ENCODE measurements at places on chromosomes 12 and 14. TPM values are rescaled to one million over a fixed set of nuclear protein-coding genes. Genes with fewer than 3 reads are reported as not detected.

Gene TAS2R9
- total RNA-seq = not detected

DNA sequence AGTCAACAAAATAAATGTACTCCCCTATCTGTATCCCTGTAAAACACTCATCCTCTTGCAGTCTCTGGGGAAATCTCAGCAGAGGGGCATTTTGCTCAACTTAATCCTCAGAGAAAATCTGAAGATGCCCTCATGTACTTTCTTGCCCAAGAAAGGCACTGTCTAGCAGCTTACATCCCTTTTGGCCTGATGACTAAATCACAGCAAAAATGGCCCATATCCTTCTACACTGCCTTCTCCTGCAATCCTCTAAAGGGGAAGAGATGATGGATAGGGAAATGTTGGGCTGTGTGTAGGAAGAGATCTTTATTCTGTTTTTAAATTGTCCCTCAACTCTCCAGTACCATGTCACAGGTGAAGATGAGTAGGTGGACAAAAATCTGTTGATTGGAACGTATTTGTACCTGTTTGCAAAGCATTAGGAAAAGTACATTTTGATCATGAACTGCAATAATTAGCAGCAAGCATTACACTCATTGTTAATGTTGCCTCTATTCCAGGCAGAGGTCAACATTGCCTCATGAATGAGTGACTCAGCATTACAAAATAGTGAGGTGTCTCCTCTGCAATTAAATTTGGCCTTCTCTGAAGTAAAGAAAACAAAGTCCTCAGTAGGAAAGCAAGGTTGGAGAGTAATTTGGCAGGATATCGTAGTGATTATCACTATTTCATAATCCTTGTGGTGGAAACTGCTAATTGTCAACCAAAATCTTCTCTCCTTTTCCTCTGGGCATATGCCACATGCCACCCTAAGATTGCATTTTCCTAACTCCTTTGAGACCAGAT lies 172.4 kb upstream of the CAND1 start:
- no peaks in the 10 kb centered on the region for H3K4me1 ChIP-seq
- peaks cover 5% of the 10 kb centered on the region for H3K27me3 ChIP-seq
- DNase-seq = no peak
- H3K4me3 ChIP-seq = no peak overlapping the region

- H3K4me1 ChIP-seq = no peaks in the 10 kb centered on the region
- H3K4me3 ChIP-seq = no peak overlapping the region
- no peaks in the 10 kb centered on the region for H3K36me3 ChIP-seq
- H3K27me3 ChIP-seq = no peaks in the 10 kb centered on the region
- no peak for DNase-seq
- H3K27ac ChIP-seq = no peak overlapping the region
Measured at GRCh38 chr14:98724734-98725133, 547.3 kb downstream of the BCL11B start.

Gene ADCY4
- 2.4 TPM for total RNA-seq

Gene SH2B3
- total RNA-seq = 21.3 TPM

Gene TCP11L2
- 10.3 TPM for total RNA-seq

Gene ZBTB42
- total RNA-seq = 1.3 TPM

DNA sequence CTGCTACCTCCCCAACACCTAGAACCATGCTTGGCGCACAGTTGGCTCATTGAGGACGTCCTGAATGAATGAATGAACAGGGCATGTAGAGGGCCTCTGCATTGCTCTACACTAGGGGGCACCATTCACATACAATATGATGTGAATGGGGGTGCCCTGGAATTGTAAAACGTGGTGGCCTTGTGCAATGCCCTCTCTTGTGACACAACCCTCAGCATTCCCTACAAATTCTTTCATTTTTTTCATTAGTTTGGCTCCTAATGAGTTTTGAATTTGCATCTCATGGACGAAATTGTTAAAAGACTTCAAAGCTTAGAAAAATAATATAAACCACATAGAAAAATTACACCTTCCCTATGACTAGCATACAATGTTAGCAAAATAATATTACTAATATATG lies 2.3 kb upstream of the DIO2 start:
- no peaks in the 10 kb centered on the region for H3K36me3 ChIP-seq
- H3K4me3 ChIP-seq = no peak overlapping the region
- H3K4me1 ChIP-seq = peaks cover 4% of the 10 kb centered on the region
- H3K27ac ChIP-seq = no peak overlapping the region
- peak; percentile 13 for DNase-seq
- peaks cover 2% of the 10 kb centered on the region for H3K27me3 ChIP-seq

DNA sequence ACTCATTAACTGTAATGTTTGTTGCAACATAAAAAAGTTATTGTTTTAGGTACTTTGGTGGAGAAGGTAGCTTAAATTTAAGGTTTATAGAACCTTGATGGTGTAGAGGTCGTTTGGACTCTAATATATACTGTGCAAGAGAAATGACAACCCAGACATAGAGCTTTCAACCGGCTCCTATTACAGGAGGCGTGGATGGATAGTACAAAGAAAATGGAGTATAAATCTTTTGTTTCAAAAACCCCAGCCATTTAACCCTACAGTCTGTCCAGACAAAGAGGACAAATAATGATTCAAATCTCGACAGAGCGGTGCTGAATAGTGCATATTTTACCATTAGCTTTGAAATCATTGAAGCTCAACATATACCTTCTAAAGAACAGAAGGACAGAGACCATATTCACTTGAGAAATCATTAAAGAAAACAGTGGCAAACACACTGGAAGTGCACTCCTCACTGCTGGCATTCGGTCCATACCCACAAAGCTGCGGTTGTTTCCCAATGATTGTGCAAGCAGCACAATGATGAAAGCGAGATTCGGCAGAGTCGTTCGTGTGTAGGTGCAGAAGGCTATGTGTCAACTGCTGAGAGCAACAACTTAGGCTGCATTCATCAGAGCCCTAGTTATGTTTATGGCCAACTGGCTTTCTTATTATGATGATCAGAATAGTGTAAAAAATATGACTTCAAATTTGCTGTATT lies 688.6 kb downstream of the NOVA1 start:
- no peaks in the 10 kb centered on the region for H3K36me3 ChIP-seq
- H3K4me1 ChIP-seq = no peaks in the 10 kb centered on the region
- H3K4me3 ChIP-seq = no peak overlapping the region
- no peak for DNase-seq
- H3K27me3 ChIP-seq = no peaks in the 10 kb centered on the region
- H3K27ac ChIP-seq = no peak overlapping the region

DNA sequence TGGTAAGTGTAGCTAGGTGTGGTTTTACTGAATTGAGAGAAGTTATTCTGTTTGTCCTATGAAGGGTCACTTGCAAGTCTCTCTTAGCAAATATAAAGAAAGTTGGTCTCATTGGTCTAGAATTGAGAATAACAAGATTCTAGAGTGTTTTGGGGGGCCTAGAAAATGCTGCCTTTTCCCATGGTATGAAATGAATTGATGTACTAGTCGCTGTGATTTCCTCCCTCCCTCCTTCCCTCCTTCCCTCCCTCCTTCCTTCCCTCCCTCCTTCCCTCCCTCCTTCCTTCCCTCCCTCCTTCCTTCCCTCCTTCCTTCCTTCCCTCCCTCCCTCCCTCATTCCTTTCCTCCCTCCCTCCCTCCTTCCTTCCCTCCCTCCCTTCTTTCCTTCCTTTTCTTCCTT lies 166.7 kb upstream of the RGS6 start:
- peaks cover 8% of the 10 kb centered on the region for H3K27me3 ChIP-seq
- no peaks in the 10 kb centered on the region for H3K36me3 ChIP-seq
- H3K27ac ChIP-seq = no peak overlapping the region
- no peak for DNase-seq
- no peaks in the 10 kb centered on the region for H3K4me1 ChIP-seq

GRCh38 chr12:73815072-73815645 lies 722.5 kb upstream of the ATXN7L3B start:
- no peak overlapping the region for H3K4me3 ChIP-seq
- no peaks in the 10 kb centered on the region for H3K4me1 ChIP-seq
- no peaks in the 10 kb centered on the region for H3K27me3 ChIP-seq
- H3K27ac ChIP-seq = no peak overlapping the region
- DNase-seq = no peak

DNA sequence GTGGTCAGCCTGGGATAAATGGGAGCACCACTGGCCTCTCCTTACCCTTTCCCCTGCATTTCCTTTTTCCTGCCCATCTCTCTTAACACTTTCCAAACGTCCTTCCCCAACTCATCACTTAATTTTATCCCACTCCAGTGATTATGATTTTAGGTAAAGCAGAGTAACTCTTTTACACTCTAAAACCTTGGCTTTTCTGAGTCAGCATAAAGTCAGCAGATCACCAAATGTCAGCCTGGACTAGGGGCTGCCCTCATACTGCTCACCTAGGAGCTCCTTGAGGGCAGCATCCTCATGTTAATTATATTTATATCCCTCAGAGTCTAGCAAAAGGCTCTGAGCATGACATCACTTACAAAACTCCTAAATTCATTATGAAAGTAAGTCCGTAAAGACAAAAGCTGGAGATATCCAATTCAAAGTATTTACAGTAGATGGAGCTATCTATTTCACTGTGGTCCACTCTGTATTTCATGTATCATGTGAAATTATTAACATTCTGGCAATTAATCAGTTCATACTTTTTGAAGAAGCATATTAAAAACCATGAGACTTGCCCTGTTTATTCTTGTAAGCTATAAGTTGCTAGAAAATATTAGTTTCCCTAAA lies 17.0 kb upstream of the DICER1 start:
- no peaks in the 10 kb centered on the region for H3K27me3 ChIP-seq
- H3K27ac ChIP-seq = no peak overlapping the region
- DNase-seq = no peak
- no peaks in the 10 kb centered on the region for H3K4me1 ChIP-seq

DNA sequence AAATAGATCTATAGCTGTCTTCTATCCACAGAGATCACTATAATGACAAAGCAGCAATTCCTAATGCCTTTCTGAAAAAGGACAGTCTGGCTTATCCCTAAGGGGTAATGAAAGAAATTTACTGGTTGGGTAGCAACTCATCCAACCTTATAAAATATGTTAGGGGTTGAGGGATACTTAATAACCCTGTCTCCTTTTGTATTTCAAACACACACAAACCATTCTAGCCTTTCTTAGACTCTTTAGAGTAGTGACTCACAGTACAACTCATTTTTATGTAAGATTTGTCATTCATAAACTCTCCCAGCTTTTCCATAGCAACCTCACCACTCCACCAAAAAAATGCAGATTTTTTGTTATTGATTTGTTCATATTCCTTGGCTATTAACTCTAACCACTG lies 167.9 kb downstream of the FSCB start:
- no peak for DNase-seq

Gene GLI1
- total RNA-seq = not detected

Gene ALDH1L2
- total RNA-seq = 12.2 TPM

GRCh38 chr12:96421014-96421413 lies 20.8 kb upstream of the CDK17 start:
- H3K27me3 ChIP-seq = no peaks in the 10 kb centered on the region
- peaks cover 38% of the 10 kb centered on the region for H3K4me1 ChIP-seq
- H3K27ac ChIP-seq = peak overlapping the region; percentile 74
- H3K4me3 ChIP-seq = peak overlapping the region; percentile 75

Gene CEBPE
- 0.37 TPM for total RNA-seq

Gene BCL11B
- 71.9 TPM for total RNA-seq

- no peak overlapping the region for H3K27ac ChIP-seq
- no peaks in the 10 kb centered on the region for H3K27me3 ChIP-seq
- no peak overlapping the region for H3K4me3 ChIP-seq
- peaks cover 2% of the 10 kb centered on the region for H3K4me1 ChIP-seq
Measured at GRCh38 chr12:95085612-95086011, 12.2 kb upstream of the NR2C1 start.

GRCh38 chr14:71720978-71721624 lies 211.1 kb upstream of the RGS6 start:
- H3K27me3 ChIP-seq = no peaks in the 10 kb centered on the region
- peak; percentile 54 for DNase-seq
- H3K4me1 ChIP-seq = peaks cover 3% of the 10 kb centered on the region
- no peak overlapping the region for H3K4me3 ChIP-seq
- peaks cover 21% of the 10 kb centered on the region for H3K36me3 ChIP-seq

DNA sequence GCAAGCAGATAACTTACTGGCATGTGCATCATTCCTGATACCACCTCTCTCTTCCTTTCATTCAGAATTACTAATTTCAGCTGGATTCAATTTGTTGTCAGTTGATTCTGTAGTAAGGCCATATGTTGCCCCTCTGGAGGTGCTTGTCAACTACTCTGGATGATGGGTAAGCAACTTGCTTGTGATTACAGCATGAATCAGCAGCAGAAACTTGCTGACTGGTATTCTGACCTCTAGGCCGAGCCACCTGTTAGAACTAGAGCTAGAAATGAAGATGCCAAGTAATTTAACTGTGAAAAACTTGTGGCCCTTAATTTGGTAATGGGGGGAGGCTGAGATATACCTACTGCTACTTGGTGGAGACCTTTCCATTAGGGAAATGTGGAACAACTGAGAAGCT lies 5.1 kb downstream of the RNF10 start:
- H3K27ac ChIP-seq = peak overlapping the region; percentile 73
- peaks cover 71% of the 10 kb centered on the region for H3K4me1 ChIP-seq
- no peak overlapping the region for H3K4me3 ChIP-seq
- DNase-seq = peak; percentile 23
- H3K36me3 ChIP-seq = peaks cover 26% of the 10 kb centered on the region
- H3K27me3 ChIP-seq = no peaks in the 10 kb centered on the region

DNA sequence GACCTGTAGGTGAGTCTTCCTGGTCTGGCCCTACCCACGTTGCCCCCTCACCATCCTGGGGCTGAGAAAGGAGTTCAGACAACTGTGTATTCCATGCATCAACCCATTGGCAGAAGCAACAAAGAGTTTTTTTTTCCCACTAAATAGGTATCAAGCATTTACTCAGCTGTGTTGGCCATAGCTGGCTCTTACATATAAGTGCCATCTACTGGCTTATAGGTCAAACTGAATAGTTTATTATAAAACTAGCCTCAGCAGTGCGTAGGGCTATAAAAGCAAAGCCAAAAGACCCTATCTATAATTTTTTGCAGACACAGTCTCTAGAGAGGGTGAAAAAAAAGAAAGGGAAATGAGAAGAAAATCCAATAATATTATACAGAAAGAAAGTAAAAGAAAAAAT lies 765.2 kb upstream of the MGAT4C start:
- no peak for DNase-seq
- H3K36me3 ChIP-seq = no peaks in the 10 kb centered on the region
- H3K27ac ChIP-seq = no peak overlapping the region
- H3K4me3 ChIP-seq = no peak overlapping the region

Gene AGAP2
- 28.0 TPM for total RNA-seq

GRCh38 chr12:112843287-112843686 lies 51.7 kb downstream of the RPH3A start:
- H3K4me1 ChIP-seq = no peaks in the 10 kb centered on the region
- no peak for DNase-seq
- H3K27ac ChIP-seq = no peak overlapping the region
- peaks cover 17% of the 10 kb centered on the region for H3K27me3 ChIP-seq

Gene WNT5B
- not detected for total RNA-seq

GRCh38 chr14:61761557-61761956 lies 663 bp upstream of the SNAPC1 start:
- H3K4me1 ChIP-seq = peaks cover 38% of the 10 kb centered on the region
- H3K27ac ChIP-seq = peak overlapping the region; percentile 96
- H3K4me3 ChIP-seq = peak overlapping the region; percentile 97
- peak; percentile 13 for DNase-seq

- no peaks in the 10 kb centered on the region for H3K4me1 ChIP-seq
- H3K36me3 ChIP-seq = peaks cover 2% of the 10 kb centered on the region
- H3K27ac ChIP-seq = peak overlapping the region; percentile 46
- no peak for DNase-seq
- no peaks in the 10 kb centered on the region for H3K27me3 ChIP-seq
Measured at GRCh38 chr14:102461490-102462338, 47.9 kb downstream of the ANKRD9 start.

Gene CYP46A1
- total RNA-seq = 0.12 TPM

Gene OR10G2
- total RNA-seq = not detected

Gene RILPL2
- total RNA-seq = 8.1 TPM

Gene AMN
- total RNA-seq = 0.37 TPM

GRCh38 chr12:18262514-18262913 lies 1.2 kb downstream of the PIK3C2G start:
- DNase-seq = no peak
- H3K27ac ChIP-seq = no peak overlapping the region
- no peaks in the 10 kb centered on the region for H3K4me1 ChIP-seq
- no peak overlapping the region for H3K4me3 ChIP-seq
- no peaks in the 10 kb centered on the region for H3K27me3 ChIP-seq
